GM06990 (cell line): ENCODE measurements at places on chromosomes 6 and 20.
A peak's percentile ranks its signal among the peaks of the same experiment; 100 is the strongest.

DNA sequence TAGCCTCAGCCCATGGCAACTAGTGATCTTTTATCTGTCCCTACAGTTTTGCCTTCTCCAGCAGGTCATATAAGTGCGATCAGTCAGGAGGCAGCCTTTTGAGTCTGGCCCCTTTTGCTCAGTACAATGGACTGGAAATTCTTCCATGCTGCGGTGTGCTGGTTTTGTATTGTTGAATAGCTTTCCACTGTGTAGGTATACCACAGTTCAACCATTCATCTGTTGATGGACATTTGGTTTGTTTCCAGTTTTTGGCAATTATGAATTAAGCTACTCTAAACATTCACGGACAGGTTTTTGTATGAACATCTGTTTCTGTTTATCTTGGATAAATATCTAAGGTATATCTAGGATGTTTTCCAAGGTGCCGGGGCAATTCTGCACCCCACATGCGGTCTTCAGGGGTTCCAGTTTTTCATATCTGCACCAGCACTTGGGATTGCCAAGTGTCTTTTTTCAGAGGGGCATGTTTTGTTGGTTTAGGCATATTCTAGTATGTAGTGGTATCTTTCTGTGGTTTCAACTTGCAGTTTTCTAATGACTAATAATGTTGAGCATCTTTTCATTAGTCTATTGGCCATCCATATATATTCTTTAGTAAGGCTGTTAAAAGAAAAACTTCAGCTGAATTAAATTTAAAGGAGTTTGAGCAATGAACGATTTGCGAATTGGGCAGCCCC is 141.0 kb downstream of the TFAP2C start:
- no peak for DNase-seq

DNA sequence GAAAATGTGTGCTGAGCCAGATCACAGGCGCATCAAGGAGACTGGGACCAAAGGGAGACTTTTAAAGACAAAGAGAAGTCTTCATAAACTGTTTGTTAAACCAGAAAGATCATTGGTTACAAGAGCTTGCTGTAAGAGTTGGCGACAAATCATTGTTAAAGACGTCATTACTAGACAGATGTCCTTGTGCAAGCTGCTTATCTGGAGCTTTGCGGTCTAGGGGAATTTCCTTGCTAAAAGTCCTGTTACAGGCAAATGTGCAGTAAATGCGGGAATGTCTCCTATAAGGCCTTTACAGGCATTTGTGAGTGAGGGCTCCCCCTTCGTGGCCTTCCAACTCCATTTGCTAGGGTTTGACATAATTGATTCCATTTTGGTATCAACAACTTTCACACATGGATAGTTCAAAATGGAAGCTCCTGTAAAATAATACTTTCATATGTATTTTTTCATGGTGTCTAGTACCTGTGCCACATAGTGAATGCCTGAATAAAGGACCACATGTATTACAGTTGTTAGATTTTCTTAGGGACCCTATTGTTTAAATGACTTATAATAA is 362.4 kb downstream of the UTRN start:
- no peak for DNase-seq

DNA sequence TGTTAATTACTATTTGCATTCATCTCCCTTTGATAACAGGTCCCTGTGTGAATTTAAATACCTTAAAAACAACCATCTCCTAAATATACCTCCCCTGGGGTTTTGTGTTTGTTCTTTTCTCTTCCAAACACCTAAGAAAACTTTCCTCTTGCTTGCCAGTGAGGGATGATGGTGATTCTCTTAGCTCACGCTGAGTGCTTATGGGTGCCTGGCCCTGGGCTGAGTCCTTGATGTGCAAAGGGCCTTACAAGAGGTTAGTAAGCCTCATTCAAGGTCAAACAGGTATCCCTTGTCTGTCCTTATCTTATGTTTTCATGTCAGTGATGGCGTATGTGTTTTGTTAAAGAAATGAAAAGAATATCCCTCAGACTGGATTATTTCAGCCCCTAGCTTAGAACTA is 76.3 kb downstream of the SYCP2L start:
- no peak for DNase-seq

GRCh38 chr6:7136859-7137334 is 29.1 kb downstream of the RREB1 start:
- peak; percentile 75 for DNase-seq

GRCh38 chr20:33423141-33423834 is 20.3 kb downstream of the SNTA1 start:
- no peak for DNase-seq

DNA sequence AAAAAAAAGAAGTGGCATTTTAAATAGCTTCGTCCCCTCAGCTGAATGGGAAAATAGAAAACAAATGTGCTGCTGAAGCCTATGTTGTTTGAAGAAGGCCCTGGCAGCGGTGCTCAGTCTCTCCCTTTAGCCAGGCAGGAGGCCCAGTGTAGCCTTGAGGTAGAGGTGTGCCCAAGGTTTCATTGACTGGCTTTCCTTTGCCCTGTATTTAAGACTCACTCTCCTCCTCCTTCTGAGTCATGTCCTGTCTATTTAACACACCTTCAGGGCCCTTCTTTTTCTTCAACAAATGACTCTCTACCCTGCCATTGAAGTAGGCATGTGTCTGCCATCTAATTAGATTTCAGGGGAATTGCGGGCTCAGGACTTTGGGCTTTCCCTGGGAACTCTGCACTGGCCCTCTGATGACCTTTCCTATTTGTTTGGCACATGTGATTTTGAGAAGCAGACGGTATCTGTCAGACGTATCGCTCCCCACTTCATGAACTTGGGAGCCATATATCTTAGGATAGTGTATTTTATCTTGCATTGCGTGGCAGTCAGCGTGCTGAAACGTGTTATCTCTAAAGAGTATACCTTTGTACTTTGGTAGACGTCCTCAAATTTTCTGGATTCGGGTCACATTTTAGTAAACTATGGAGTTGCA is 4.3 kb downstream of the TJAP1 start:
- no peak for DNase-seq

DNA sequence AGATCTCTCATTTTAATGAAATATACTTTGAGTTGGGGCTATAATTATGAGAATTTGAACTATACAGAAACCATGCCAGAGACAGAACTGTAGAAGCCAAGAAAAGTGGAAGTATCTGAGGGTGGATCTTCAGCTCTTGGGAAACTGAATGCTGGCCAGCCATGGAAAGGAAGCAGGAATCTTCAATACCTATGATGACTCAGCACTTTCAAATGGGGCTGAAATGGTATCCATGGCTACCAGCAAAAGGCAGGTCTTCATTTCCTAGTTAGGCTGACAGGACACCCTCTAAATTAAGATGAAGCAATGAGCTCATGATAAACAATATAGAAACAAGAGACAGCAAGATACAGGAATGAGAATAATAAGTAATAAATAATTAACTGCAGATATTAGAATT is 171.3 kb downstream of the COL21A1 start:
- DNase-seq, result no peak

- DNase-seq, result no peak
These were observed 188.3 kb upstream of the ZFP64 start for GRCh38 chr20:52379723-52380336.

GRCh38 chr20:3794701-3795420 is 1.2 kb upstream of the CDC25B start:
- no peak for DNase-seq

GRCh38 chr6:89410231-89410761 is 1.8 kb downstream of the RRAGD start:
- DNase-seq, result no peak

DNA sequence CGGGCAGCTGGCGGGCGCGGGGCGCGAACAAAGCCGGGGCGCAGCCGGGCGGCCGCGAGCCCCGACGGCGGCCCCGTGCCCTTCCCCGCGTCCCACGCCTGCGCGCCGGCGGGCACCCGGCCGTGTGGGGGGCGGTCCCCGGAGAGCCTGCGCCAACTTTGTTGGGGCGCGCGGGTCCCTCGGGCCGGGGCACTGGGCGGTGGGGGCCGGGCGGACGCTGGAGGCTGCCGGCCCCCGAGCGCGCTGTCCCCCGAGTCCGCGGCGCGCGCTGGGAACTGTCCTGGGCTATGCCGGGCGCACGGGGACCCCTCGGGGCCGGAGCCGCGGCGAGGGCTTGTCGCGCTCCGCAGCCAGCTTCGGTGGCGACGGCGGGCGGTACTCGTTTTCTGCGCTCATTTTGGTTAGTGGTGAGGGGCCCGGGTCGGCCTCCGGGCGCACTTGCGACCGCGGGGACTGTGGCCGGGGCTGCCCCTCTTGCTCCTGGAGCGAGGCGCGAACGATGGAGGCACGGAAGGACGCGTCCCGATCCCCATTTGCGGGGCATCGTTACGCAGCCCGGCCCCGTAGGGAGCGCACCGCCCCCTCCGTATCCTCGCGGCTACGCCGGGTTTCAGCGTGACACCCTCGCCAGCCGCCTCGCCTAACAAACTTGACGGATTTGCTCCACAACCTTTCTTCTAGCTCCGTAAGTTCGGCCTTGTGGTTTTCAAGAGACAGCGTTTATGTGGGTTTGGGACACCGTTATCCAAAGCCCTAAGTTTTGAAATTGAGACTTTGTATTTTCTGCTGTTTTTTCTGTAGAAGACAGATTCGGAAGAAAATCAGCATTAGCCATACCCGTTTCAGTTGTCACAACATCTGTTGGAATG is 622 bp downstream of the SS18L1 start:
- peak; percentile 69 for DNase-seq

DNA sequence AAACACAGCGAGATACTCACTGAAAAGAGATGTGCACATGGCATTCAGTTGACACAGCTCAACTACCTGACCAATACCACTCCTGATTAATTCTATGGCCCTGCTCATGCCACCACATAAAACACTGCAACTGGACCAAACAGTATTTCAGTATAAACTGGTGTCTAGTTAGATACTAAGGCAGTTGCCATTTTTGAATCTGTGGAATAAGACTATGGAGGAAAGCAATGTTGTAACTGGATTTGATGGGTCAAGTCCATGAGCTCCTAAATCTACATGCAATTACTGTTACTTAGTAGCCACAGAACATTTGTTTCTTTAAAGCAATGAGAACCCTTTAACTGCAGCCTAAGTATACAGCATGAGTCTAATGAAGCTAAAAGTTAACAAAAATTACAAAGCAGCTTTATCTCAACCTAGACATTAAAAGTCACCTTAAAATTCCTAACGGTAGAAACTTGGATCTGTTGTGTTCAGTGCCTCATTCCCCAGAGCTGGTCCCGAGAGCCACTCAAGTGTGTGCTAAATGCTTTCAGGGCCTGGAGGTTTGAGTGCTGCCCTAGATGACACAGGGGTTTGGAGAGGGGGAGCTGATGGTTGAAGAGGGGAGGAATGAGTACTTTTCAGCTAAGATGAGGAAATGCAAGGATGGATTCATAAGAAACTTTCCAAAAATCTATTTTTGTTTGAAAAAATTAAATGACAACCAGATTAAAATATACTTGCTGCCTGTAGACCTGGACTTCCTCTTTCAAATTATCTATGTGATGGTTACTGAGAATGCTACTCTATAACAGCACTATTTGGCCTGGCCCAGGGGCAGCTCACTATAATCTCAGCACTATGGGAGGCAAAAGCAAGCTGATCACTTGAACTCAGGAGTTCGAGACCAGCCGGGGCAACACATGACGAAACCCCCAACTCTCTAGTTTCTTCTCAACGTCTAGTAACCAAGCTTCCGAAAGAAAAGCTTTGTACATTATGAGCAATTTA is 15.6 kb downstream of the SNX5 start:
- DNase-seq, result no peak

- DNase-seq, result no peak
These were observed 169.7 kb upstream of the TNFAIP3 start for GRCh38 chr6:137697267-137697938.

GRCh38 chr6:56955171-56956155 is 556 bp downstream of the BEND6 start:
- DNase-seq, result peak; percentile 91

GRCh38 chr20:760751-761417 is 7.4 kb downstream of the SLC52A3 start:
- DNase-seq, result peak; percentile 59

DNA sequence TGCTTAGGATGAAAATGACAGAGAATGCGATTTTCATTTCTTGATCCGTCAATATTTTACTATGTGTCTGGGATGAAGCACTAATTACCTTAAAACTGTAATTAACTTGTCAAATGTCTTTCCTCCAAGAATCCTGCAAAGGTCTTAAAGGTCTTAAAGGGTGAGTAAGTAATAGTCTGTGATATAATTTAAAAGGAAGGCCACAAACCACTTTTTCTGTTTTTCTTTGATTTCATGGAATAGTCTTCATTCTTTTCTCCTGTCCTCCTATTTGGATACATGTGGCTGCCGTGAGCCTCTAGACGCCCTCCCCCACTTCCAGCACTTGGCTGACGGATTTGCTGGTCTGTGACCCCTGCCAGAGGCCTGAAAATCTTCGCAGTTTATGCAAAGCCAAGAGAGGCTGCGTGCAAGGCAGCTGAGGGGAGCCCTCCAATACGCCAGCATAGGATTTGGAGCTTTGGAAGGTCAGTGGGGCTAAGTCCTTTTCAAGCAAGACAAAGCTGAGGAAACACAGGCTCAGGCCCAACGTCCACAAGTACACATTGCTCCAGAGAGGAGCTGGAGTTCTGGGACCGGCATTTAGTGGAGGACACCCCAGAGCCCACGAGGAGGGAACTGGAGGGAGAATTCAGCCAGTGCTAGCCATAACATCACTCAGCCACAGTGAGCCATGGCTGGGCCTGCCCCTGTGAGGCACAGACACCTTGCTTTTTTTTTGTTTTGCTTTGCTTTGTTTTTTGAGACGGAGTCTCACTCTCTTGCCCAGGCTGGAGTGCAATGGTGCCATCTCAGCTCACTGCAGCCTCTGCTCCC is 382.6 kb downstream of the SMOC2 start:
- no peak for DNase-seq

- DNase-seq, result peak; percentile 92
These were observed at the start of gene UBE2V1 for GRCh38 chr20:50112512-50113419. Gene UBE2V1, minus strand, starts transcription at chr20:50113150. Its CDS starts 22 bp downstream, at chr20:50113128.

DNA sequence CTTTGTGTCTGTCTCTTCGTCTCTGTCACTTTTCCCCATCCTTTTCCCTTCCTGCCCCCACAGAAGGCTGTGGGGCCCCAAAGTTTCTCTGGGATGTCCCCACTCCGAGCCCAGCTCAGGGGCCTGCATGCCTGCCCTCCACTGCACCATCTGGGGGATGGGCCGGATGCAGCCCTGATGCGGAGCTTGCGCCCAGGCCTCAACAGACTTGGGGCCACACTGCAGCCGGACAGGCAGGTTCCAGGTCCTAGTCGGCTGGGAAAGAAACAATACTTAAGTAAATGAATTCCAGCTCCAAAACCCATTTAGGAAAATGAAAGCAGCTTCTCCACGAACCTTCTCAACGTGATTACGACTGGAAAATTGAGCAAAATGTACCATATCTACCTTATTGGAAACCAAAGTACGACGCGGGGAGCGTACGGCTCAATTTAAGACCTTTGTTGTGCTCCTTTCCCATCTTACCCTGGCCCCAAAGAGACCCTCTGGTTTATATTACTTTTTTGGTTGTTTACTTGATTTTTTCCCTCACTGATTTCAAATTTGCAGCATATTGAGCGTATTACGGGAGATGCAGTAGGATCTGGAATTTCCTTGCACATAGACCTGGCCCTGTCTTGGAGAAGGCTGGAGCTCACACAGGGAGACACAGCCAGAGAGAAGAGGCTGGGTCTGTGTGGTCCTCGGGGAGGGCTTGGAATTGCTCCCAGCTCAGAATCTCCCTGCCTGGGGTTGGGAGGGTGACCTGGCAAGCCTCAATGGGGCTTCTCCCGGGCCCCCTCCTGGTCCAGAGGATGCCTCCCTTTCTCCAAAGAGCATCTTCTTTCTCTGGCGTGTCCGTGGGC is 8.0 kb downstream of the FOXC1 start:
- no peak for DNase-seq
